ENCODE measurements at places on chromosomes 5 and 9.

- DNase-seq = no peak
Measured at GRCh38 chr9:92837191-92837590, 40.6 kb downstream of the ZNF484 start.

GRCh38 chr9:4262735-4263141 lies 37.1 kb downstream of the GLIS3 start:
- DNase-seq = no peak

GRCh38 chr5:167555565-167556166 lies 735.8 kb upstream of the WWC1 start:
- DNase-seq = no peak

- DNase-seq = no peak
Measured at GRCh38 chr9:73349476-73349875, 197.8 kb downstream of the ANXA1 start.

DNA sequence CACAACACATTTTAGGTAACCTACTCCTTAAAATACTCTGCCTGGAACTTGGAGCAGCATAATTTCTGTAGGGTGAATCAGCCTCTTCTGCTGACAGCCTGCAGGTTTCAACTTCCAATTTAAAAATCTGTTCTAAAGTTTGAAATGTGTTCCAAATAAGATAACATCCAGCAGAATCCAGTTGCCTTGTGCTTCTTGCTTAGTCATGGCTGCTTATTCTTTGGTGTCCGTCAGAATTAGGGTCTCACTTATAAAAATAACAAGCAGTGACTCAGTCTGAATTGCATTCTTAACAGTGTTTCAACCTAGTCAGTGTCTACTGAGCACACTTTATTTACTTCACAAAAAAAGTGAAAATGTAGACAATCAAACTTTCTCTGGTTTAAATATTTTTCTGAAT lies 3.7 kb downstream of the CDH6 start:
- no peak for DNase-seq

- DNase-seq = no peak
Measured at GRCh38 chr9:37528652-37529471, 43.1 kb downstream of the POLR1E start.

DNA sequence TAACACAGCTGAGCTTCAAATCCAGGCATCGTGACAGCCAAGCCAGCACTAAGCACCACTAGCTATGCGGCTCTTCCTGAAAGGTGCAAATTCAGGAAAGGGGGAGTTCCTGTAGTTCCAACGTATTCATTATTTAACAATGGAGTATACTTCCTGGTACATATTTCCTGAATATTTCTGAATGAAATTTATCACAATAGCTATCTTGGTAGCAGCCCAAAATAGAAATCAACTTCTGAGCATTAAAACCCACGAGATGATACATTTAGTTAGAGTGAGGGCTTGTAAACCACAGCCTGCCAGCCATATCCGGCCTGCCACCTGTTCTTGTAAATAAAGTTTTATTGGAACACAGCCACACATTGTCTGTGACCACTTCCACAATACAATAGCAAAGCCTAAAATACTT lies 109.7 kb upstream of the RETREG1 start:
- no peak for DNase-seq

DNA sequence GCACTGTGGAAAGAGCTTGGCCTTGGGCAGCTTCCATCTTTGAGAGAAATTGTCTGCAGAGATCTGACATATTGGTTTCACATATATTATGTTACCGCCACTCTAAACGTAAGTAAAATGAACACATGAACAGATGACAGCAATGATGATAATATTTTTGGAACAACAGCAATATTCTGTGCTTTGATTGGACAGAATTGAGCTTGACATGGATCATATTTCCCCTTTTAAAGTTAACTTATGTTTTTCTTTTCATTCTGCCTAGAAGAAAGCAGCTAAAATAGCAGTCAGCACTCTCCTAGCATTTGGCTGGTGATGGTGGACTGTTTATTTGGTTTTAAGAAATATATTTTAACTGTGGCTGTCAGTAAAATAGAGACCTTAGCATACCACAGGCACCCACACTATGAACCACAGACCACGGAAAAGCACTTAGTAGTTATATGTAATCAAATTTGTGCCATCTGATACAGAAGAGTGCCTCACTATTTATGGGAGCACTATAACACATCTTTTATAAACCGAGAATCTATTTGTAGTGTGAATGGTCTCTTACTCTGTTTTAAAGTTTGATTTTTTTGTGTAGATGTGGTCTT lies 1.8 kb upstream of the CFAP95 start:
- no peak for DNase-seq

GRCh38 chr9:134342746-134343115 lies 16.5 kb downstream of the RXRA start:
- DNase-seq = no peak

DNA sequence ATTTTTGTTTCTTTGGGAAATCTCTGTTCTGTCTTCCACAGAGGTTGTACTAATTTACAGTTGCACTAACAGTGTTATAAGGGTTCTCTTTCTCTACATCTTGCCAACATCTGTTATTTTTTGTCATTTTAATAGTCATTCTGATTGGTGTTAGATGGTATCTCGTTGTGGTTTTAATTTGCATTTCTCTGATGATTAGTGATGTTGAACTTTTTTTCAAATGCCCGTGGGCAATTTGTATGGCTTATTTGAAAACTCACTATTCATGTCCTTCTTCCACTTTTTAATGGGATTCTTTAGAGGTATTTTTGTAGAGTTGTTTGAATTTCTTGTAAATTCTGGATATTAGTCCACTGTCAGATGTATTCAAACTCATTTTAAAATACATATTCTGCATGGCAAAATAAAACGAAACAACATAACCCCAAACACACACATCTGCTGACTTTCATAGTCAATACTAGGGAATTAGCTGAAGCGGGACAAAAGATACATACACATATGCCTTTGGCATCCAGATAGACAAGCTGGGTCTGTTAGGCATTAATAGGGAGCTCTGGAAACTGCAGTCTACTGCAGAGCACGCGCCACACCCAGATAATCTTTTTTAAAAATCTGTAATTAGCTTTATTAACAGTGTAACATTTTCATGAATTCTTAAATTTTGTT lies 5.8 kb upstream of the SPATA31C2 start:
- no peak for DNase-seq

DNA sequence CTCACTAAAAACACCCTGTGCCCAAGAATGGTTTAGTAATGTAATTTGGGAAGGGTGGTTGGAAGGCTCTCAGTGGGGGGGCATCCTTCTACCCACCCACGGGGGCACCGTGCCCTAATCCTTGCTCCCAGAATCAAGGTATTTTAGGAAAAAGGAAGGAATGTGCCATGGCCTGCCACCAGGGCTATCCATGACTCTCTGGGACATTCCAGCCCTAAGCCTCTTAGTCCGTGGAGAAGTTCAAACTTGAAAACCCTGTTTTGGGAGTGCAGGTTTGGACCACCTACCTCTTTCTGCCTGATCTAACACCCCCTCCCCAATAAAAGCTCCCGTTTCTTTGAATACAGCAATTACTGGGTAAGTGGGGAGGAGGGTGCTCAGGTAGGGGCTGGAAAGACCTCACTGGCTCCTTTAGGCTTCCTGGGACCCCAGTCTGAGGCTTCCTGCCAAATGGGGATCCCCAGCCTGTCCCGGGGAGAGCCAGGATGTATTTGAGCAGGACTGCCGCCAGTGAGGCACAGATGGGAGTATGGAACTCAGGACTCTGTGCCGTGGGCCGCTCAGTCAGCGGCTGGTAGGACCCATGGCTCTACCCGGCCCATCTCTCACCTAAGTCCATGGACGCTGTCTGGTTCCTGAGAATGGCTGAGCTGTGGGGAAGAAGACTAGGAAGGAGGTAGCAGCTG lies 3.6 kb upstream of the PITX1 start:
- DNase-seq = no peak

GRCh38 chr5:143235423-143235822 lies 168.1 kb downstream of the NR3C1 start:
- no peak for DNase-seq

DNA sequence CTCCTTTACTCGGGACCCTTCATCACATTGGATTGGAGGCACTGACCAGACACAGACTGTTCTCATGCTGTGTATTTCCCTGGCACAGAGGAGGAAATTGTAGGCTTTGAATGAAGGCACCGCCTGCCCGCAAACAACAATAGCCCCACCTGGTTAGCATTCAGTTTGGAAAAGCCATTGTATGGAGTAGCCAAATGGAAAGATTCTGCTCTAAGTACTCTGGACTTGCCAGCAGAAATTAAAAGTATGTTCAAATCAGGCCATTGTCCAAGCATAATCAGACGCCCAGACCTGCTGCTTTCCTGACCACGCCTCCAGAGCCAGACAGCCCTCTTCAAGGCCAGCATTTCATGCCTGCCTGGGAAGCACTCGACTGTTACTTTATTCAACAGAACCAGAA lies 8.0 kb upstream of the SEMA4D start:
- no peak for DNase-seq

- no peak for DNase-seq
Measured at GRCh38 chr5:72936893-72937292, 18.9 kb upstream of the FCHO2 start.

GRCh38 chr9:108094676-108094993 lies 605.1 kb upstream of the KLF4 start:
- no peak for DNase-seq

Data from AML-193 (cell line).